GM23248 (cell line): ENCODE measurements at places on chromosomes 5 and 9. TPM values are rescaled to one million over a fixed set of nuclear protein-coding genes. Genes with fewer than 3 reads are reported as not detected.

DNA sequence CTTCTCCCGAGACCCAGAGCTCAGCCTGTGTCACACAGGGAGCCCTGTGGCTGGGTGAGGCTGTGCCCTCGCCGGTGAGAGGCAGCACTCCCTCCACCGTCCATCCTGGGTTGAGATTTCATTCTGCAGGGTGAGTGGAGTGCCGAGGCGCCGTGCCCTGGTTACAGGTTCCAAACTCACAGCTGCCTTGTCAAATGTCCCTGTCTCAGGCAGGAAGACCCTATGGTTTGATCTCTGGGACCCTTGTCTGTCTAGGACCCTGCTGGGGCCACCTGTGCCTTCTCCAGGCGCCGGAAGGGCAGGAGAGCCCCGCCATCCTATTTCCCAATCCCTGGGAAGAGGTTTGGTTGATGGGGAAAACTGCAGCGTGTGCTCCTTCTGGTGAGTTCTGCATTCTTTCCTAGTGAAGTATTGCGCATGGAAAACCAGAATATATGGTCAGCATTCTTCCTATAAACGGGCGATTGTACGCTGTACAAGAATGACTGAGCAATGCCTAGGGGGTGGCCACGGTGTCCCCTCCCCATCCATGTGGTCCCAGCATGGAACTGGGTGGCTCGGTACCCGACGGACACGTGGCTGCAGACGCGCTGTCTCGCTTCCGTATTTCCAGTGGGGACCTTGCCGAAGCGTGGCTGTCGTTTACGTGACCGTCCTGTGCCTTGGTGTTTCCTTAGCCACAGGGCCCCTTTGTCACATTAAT, 95.9 kb upstream of the COL5A1 start:
- peak; percentile 91 for DNase-seq

HMHB1 gene
- not detected in 2 replicates for total RNA-seq

CCL19 gene
- not detected in 2 replicates for total RNA-seq

DNA sequence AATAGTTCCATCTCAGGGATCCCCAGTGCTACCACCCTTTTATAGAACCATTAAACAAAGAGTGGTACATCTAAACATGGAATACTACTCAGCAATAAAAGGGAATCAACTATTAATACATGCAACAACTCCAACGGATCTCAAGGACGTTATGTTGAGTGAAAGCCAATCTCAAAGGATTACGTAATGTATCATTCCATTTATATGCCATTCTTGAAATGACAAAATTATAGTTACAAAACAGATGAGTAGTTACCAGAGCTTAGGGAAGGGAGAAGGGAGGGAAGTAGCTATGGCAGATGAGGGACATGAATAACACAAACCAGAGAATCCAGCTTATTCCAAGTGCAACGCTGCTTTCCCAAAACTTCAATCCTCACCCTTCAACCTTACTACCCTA, 69.5 kb downstream of the ACTL7B start:
- peak; percentile 22 for DNase-seq

DNA sequence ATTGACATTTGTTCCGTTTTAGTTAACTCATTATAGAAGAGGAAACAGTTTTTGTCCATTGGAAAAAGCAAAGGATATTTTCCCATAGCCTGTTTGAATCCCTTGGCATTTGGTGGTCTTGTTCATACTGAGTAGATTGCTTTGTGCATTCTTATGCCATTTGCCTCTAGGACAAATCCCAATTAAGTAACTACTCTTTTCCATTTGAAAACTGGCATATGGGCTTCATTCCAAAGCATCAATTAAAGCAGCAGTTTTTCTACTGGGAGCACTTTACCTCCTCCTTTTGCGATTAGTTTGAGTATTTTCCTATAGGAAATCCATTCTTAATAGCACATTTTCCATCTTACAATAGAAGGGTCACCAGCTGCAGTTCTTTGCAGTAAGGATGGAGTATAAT, 31.2 kb downstream of the GPR21 start:
- no peak for DNase-seq

NRG2 gene
- not detected in 2 replicates for total RNA-seq

DNA sequence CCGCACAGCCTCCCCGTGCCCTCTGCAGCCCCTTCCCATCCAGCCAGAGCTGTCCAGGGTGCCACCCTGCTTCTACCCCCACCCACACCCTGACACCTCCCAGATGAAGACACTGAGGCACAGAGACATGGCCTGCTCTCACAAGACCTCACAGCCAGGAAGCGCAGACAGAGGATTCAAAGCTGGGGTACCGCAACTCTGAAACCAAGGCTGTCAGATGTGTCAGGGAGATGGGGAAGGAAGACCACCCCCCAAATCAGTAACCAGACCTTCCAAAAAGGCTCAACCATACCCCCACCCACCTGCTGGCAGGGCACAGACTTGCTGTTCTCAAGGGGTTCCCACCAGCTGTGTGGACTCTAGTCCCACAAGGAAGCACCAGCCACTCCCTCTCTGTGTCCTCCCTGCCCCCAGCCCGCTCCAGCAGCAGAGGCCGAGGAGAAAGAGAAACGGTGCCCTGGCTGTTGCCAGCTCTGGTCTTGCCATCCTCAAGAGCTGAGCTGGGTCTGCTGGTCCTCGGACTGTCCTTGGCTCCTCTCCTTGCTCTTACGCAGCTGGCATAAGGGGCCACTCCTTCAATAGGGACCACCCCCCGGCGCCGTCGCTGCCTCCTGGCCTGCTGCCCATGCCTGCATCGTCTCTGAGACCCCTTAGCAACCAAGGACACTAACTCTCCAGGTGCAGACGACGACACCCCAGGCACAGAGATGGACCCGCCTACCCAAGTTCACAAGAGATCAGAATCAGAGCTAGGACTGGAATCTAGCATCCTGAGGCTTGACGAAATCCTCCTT, 699 bp downstream of the AKNA start:
- peak; percentile 65 for DNase-seq

GRCh38 chr9:126788634-126789349, 16.0 kb upstream of the ZBTB43 start:
- peak; percentile 48 for DNase-seq

DNA sequence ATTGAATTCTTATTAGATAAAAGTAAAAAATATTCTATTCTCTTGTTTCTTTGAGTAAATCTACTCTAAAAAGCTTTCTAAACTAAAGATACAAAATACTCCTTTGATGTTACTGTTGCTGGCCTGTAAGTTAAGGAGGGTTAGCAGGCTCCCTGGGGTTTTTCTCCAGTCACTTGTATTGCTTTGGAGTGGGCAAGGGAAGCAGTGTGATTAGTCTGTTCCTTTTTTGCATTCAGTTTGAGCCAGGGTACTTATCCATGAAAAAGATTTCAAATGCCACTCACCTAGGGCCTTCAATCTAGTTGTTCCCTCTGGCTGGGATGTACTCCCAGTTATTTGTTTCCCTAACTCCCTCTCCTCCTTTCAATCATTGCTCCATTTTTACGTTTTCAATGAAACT, 256.2 kb upstream of the SMC2 start:
- DNase-seq, result no peak

TPM2 gene
- 1,596 and 1,625 TPM in 2 replicates for total RNA-seq

DNA sequence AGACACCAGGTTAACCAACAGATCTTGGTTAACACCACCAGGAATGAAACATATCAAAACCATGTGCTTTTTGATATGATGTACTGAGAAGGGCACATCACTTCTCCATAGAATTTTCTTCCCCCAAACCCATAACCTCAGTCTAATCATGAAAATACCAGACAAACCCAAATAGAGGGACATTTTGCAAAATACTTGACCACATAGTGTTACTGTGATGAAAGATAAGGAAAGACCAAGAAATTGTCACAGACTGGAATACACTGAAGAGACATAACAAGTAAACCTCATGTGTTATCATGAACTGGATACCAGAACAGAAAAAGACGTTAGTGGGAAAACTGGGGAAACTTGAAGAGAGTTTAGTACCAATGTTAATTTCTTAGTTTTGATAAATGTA, 74.9 kb upstream of the VCAN start:
- DNase-seq, result no peak
